ENCODE measurements at places on chromosomes 1 and 21.
A peak's percentile ranks its signal among the peaks of the same experiment; 100 is the strongest.

- no peak overlapping the region for H3K4me3 ChIP-seq
- H3K4me1 ChIP-seq: no peaks in the 10 kb centered on the region
- no peaks in the 10 kb centered on the region for H3K36me3 ChIP-seq
- H3K27ac ChIP-seq: no peak overlapping the region
- no peak for DNase-seq
- peaks cover 16% of the 10 kb centered on the region for H3K27me3 ChIP-seq
These were observed 10.4 kb upstream of the FOXE3 start for GRCh38 chr1:47405697-47406096.

GRCh38 chr21:45910548-45911221, 70.9 kb upstream of the COL6A1 start:
- H3K27me3 ChIP-seq: no peaks in the 10 kb centered on the region
- H3K27ac ChIP-seq: no peak overlapping the region
- H3K36me3 ChIP-seq: no peaks in the 10 kb centered on the region
- peaks cover 26% of the 10 kb centered on the region for H3K4me1 ChIP-seq
- DNase-seq: peak; percentile 51
- H3K4me3 ChIP-seq: no peak overlapping the region

DNA sequence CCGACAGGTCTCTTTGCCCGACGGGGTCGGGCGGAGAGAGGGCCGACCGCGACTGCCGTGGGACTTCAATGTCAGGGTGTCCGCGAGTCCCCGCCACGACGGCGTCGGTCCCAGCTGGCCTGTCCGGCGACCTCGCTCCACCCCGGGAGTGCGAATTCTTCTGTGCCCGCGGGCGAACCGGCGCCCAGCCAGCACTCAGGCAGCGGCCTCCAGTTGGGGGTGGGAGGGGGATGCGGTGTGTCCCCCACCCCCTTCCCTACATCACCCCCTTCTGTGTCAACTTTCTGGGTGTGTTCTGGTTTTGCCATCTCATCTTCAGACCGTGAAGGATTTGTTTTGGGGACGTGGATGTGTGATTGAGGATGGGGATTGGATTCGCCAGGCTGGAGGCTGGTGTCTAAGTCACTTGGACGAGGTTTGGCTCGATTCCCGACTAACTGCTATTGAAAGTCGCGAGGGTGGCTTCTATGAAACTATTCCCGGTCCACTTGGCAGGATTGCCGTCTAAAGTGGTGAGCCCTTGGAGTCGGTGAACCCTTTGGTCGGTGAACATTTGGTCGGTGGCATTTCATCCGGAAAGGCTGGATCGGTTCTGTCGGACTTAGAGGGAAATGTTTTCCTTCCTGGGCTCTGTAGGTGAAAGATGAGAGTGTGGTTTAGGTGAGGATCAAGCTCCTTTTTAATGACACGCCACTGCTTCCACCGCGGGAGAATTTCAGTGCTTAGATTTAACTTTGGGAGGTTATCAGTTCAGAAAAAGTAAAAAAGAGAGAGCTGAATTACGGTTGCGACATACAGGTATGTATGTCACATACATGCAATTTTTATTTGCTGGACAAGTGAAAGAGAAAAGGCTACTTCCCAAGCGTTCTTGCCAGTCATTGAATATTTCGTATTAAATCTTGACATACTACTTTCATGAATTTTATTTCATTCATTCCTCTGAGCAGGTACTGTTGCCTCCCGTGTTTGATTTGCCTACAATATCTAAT, 771 bp downstream of the ABCD3 start:
- H3K27ac ChIP-seq: peak overlapping the region; percentile 86
- H3K27me3 ChIP-seq: no peaks in the 10 kb centered on the region
- H3K36me3 ChIP-seq: no peaks in the 10 kb centered on the region
- peaks cover 20% of the 10 kb centered on the region for H3K4me1 ChIP-seq

- no peak overlapping the region for H3K4me3 ChIP-seq
- no peak overlapping the region for H3K27ac ChIP-seq
These were observed 183.6 kb downstream of the NR5A2 start for GRCh38 chr1:200211157-200211556.

DNA sequence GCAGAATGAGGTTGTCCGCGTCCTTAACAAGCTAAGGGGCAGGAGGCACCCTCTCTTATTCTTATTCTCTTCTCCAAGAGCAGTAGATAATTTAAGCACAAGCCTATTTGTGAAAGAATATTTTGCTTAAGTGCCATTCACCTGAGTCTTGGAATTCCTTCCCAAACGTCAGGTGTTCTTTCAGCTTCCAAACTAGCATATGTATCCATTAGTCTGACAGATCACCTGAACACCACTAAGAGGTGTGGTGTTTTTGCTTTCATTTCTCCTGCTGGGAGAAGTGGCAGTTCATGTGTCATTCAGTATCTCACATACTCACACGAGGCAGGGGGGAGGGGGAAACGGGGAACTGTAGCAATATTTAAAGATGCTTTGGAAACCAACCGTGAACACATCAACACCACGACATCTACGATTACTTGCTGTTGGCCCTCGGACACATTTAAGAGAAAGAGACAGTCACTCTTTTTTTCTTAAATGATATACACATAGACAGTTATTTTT, 45.5 kb upstream of the RBM15 start:
- H3K36me3 ChIP-seq: no peaks in the 10 kb centered on the region
- no peak overlapping the region for H3K27ac ChIP-seq
- no peaks in the 10 kb centered on the region for H3K27me3 ChIP-seq
- DNase-seq: no peak
- no peaks in the 10 kb centered on the region for H3K4me1 ChIP-seq
- no peak overlapping the region for H3K4me3 ChIP-seq

GRCh38 chr1:236734141-236734765, 48.0 kb downstream of the ACTN2 start:
- peak overlapping the region; percentile 54 for H3K27ac ChIP-seq
- no peaks in the 10 kb centered on the region for H3K4me1 ChIP-seq
- DNase-seq: peak; percentile 15
- H3K27me3 ChIP-seq: no peaks in the 10 kb centered on the region
- H3K36me3 ChIP-seq: peaks cover 68% of the 10 kb centered on the region

DNA sequence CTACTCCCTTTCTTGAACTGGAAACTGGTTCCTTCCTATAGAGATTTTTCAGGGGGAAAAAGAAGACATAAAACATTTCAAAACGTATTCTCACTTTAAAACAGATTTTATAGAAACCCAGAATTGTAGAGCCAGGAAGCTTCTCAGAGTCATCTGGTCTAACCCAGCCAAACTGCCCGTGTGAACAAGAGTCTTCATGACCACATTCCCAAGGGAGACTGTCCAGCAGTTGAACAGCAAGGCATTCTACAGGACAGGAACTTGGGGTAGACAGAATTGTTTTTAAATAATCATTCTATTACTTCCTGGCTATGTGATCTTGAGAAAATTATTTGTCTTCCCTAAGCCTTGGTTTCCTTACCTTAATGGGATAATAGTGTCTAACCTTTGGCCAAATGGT, 163.5 kb upstream of the IVNS1ABP start:
- no peak for DNase-seq
- no peak overlapping the region for H3K27ac ChIP-seq
- H3K4me1 ChIP-seq: no peaks in the 10 kb centered on the region
- H3K4me3 ChIP-seq: no peak overlapping the region

- peak within 1 kb of the TSS; percentile 79 for H3K4me3 ChIP-seq
- peaks cover 12% of the 10 kb centered on the region for H3K4me1 ChIP-seq
- peak; percentile 49 for DNase-seq
- no peaks in the 10 kb centered on the region for H3K27me3 ChIP-seq
- H3K36me3 ChIP-seq: no peaks in the 10 kb centered on the region
These were observed at the start of gene MOB3C for GRCh38 chr1:46616277-46617107. Gene MOB3C (minus strand): TSS chr1:46616811. CDS start chr1:46613321, 3,490 bp downstream.

DNA sequence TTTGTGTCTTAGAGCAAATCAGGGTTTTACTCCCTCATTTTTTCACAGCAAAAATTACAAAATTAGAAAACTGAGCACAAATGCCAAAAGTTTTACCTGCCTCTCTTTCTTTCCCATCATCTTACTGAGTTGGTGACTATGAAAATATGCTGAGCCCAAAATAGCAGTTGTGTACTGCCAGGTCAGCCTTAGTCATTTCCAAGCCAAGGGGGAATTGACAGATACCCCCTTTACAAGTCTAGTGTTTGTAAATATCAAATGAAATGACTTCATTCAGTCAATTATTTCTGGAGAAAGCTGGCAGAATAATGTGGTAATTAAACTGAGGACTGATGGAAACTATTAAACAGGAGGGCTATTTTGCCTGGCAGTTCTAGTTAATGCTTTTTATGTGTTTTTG, 11.4 kb upstream of the GORAB start:
- DNase-seq: no peak
- peaks cover 18% of the 10 kb centered on the region for H3K27me3 ChIP-seq
- no peaks in the 10 kb centered on the region for H3K36me3 ChIP-seq
- no peak overlapping the region for H3K27ac ChIP-seq
- no peaks in the 10 kb centered on the region for H3K4me1 ChIP-seq

GRCh38 chr1:59761443-59761842, 53.3 kb upstream of the HOOK1 start:
- H3K4me3 ChIP-seq: no peak overlapping the region
- H3K4me1 ChIP-seq: peaks cover 51% of the 10 kb centered on the region

DNA sequence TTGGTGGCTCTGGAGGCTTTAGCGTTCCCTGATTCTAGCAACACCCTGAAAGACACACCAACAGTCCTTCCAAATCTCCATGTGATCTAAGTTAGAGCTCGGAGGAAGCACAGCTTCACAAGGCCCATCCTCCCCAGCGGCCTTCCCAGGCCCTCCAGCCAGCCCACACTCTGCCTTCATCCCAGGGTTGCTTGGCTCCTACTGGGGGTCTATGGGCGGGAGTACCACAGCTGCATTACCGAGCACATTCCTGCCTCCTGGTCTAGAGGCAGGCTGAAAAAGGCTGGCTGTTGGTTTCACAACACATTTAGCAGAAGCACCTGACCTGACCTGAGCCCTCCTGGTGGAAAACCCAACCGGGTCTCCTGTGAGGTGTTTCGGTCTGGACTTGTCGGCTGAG, 54.7 kb upstream of the TRIM67 start:
- no peak overlapping the region for H3K4me3 ChIP-seq
- H3K36me3 ChIP-seq: no peaks in the 10 kb centered on the region
- no peak overlapping the region for H3K27ac ChIP-seq

DNA sequence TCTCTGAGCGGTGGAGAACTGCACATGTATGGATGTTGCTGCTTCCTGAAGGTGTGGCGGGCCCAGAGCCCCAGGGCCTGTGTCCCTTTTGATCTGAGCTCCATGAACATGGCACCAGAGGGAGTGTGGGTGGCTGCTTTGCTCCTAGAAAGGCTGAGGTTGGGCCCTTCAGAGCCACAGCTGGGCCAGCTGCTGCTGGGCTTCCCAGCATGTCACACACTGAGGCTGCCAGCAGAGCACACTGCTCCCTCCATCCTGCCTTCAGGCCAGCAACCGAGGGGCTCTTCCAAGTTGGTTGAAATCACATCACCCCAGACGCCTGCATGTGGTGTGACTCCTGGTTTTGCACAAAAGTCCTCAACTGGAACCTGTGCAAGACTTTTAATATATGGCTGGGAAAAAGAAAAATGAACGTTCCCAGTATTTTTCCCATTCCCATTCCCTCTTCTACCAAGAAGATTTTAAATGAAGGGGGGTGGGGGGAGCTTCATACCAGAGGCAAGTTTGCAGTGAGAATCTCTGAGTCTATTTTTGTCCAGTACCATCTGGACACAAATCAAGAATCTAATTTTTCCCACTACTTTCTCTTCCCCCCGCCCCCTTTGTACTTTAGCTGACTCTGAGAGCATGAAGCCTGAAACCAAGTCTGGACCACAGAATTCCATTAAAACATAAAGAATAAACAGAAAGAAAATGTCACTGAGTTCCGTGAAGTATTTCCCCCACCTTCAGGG, 26.2 kb upstream of the NGF start:
- no peak overlapping the region for H3K4me3 ChIP-seq
- no peak overlapping the region for H3K27ac ChIP-seq
- no peaks in the 10 kb centered on the region for H3K27me3 ChIP-seq
- DNase-seq: no peak

DNA sequence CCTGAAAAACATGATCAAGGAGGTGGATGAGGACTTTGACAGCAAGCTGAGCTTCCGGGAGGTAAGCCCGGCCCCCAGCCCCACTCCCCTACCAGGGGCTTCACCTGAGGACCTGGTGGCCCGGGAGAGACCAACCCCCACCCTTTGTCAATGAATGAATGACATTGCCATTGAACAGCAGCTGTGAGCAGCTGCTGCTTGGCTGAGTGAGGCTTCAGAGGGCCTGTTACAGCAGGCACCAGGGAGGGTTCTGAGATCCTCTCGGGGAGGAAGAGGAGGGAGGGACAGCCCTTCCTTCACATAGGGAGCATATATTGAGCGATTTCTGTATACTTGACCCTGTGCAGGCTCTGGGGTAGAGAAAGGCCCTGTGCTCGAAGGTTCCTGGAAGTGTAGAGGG, 12.3 kb upstream of the CTRC start:
- no peak for DNase-seq
- H3K27me3 ChIP-seq: no peaks in the 10 kb centered on the region
- H3K36me3 ChIP-seq: no peaks in the 10 kb centered on the region
- H3K27ac ChIP-seq: no peak overlapping the region
- H3K4me1 ChIP-seq: no peaks in the 10 kb centered on the region

DNA sequence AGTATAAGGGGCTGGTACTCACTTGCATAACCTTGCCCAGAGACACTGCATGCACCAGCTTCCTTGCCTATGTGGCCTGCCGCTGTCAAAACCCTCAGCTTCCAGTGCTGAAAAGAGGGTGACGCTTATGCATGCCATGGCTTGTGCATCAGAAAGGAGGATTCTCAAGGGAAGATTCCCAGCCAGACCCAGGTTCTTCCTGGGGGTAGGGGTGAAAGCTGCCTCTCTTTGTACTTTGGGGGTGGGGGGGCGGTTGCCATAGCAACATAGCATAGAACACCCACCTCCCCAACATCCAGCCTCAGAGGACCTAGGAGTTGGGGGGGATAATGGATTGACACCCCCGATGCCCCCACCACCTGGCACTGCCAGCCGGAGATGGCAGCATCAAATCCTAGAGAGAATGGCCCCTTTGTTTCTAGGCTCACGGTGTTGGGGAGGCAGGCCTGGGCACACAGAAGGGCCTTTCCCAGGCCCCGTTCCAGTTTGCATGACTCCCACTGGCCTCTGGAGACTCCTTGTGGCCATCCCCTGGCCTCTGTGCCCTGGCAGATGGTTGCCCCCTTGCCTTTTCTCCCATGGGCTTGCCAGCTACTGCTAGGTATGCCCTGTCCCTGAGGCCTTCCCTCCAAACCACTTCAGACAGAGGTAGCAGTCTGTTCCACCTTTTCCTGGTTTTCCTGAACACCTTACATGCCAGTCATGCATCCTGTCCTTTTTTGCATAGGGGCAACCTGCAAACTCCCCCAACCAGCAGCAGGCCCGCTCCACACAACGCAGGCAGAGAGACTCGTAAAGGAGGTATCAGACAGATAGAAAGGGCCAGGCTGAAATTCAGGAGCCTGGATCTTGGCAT, 44.6 kb downstream of the RHBG start:
- H3K4me1 ChIP-seq: no peaks in the 10 kb centered on the region
- H3K27ac ChIP-seq: no peak overlapping the region
- H3K27me3 ChIP-seq: peaks cover 29% of the 10 kb centered on the region
- H3K4me3 ChIP-seq: no peak overlapping the region
- DNase-seq: no peak

Measured in A673 (cell line).